Activated CD4-positive, alpha-beta T cell treated with anti-CD3 and anti-CD28 coated beads, Interleukin-2, amount 50 U/mL, for 48 hours (primary cell): ENCODE measurements at places on chromosomes 5 and 9.

DNA sequence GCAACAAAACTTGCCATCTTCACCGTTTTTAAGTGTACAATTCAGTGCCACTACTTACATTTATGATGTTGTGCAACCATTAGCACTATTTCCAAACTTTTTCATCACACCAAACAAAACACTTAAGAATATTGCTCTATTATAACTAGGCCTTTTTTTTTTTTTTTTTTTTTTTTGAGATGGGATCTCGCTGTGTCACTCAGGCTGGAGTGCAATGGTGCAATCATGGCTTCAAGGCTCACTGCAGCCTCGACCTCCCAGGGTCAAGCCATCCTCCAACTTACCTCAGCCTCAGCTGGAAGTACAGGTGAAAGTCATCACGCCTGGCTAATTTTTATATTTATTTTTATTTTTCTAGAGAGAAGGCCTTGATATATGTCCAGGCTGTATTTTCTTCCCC lies 22.3 kb upstream of the LMNB1 start:
- no peak for DNase-seq

DNA sequence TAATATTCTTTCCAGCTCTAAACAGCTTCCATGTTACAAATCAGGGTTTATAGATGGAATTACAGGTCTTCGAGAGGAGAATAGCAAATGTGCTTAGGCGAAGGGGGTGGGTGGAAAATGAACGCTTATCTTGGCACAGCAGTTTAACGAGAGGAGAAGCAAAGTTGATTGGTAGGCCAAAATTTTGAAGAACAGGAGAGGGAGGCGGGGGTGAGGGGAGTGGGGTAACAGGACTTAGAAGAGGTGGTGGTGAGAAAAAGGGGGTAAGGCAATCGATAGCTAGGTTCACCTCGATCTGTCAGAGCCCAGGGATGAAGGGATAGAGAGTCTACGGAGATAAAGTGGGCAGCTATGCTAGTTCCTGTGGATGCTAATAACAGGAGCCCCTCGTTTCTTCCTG lies 764 bp downstream of the ANKRA2 start:
- DNase-seq: peak; percentile 3

DNA sequence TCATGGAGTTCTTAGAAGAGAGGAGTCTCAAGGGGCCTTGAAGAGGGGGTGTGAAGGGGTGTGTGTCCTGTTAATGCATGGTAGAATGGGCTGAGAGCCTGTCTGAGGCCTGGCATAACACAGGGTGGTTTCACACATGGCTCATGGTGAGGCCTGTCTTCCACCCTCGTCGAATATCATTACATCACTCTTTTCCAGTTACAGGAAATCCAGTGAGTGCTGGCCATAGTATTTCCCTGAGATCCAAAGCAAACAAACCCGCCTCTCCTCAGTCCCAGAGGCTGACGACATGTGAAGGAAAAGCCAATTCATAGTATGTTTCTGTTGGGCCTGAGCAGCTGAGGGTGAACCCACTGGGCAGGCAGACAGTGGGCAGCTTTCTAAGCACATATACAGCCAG lies 159.4 kb upstream of the NR3C1 start:
- DNase-seq: no peak

DNA sequence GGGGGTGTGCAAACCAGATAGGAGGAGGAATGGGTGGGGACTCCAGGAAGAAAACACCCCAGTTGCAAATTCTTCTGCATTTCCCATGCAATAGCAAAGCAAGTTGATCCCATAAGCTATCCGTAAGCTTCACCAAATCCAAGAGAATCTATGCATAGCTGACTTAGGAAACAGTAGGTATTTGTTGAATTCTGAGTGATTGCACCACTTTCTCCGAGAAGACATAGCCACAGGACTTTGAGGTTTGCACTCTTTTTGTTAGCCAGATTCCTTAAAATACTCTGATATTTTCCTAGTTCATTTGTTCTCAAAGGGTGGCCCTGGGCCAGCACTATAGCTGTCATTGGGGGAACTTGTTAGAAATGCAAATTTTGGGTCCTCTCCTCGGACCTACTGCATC lies 271.9 kb downstream of the SLIT3 start:
- no peak for DNase-seq

DNA sequence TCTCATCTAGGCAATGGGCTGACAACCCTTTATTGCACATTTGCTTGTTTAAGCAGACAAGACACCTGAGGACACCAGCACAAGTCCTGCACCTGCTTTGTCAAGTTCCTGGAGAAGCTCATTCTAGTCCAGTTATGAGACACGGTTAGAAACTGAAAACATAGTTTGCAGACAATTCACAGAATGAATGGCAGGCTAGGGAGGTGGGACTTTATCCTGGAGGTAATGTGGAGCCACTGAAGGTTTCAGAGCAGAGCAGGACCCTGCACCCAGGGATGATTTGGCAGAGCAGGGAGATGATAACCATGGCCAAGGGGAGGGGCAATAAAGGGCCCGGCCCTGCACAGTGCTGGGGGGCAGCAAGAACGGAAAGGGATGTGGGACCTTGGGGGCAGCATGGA lies 50.7 kb upstream of the SLC25A51 start:
- peak; percentile 11 for DNase-seq

- DNase-seq: no peak
These were observed 47.4 kb upstream of the IL12B start for GRCh38 chr5:159377653-159378052.

- DNase-seq: no peak
These were observed 25.7 kb downstream of the DPYSL3 start for GRCh38 chr5:147483961-147484707.

DNA sequence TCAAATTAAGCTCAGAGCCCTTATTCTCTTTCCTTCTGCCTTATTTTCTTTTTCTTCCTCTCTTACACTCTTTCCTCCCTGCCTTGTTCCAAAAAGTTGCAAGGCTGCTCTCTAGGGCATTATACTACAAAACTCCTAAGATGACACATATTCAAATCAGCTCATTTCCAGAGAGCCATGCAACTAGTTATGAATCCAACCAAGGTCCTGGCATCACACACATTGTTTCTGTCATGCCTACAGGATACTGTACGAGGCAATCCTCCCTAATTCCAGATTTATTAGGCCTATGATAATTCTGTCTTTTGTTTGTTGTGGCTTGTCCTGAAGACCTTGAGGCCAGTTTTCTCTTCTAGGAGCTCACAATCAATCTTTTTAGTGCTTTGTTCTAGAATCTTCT lies 87.0 kb upstream of the TBCA start:
- DNase-seq: no peak

DNA sequence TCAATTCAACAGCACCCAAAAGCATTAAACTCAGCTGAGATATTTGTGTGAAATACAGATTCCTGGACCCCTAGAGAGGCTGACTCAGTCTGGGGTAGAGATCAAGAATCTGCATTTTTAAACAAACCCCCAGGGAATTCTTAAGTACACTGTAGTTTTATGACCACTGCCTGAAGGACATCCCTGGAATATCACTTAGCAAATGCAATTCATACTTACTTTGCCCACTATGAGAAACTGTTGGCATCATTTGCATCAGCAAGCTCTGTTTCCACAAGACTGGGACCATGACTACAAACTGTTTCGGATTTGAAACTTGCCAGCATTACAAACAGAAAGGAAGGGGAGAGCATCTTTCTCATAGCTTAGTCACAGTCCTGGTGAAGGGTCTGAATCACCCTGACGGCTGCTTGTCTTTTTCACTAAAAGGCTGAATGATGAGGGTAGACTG lies 63.7 kb downstream of the MLLT3 start:
- DNase-seq: peak; percentile 11

GRCh38 chr9:13651969-13652663 lies 372.6 kb upstream of the MPDZ start:
- DNase-seq: no peak

- DNase-seq: no peak
These were observed 3.3 kb downstream of the ENHO start for GRCh38 chr9:34519321-34520020.

- DNase-seq: no peak
These were observed 60.5 kb downstream of the BASP1 start for GRCh38 chr5:17277907-17278306.

- DNase-seq: no peak
These were observed 29.1 kb upstream of the ANKRD31 start for GRCh38 chr5:75265731-75266130.

- DNase-seq: no peak
These were observed 16.9 kb downstream of the C9orf85 start for GRCh38 chr9:71928376-71928775.
